Stimulated activated CD4-positive, alpha-beta T cell treated with anti-CD3 and anti-CD28 coated beads, Interleukin-12 subunit alpha, Interleukin-12 subunit beta, amount 100 ng/mL, for 4 hours (primary cell): ENCODE measurements at places on chromosomes 3 and 15.

GRCh38 chr3:170992854-170993253 lies 33.7 kb downstream of the SLC2A2 start:
- no peak for DNase-seq

GRCh38 chr15:77455696-77456321 lies 35.1 kb downstream of the HMG20A start:
- no peak for DNase-seq

- DNase-seq = no peak
Measured at GRCh38 chr3:73419942-73420341, 204.8 kb downstream of the PDZRN3 start.

GRCh38 chr3:58746758-58747157 lies 80.2 kb upstream of the FAM3D start:
- no peak for DNase-seq
